ENCODE measurements at places on chromosomes 5 and 9.
A peak's percentile ranks its signal among the peaks of the same experiment; 100 is the strongest.

DNA sequence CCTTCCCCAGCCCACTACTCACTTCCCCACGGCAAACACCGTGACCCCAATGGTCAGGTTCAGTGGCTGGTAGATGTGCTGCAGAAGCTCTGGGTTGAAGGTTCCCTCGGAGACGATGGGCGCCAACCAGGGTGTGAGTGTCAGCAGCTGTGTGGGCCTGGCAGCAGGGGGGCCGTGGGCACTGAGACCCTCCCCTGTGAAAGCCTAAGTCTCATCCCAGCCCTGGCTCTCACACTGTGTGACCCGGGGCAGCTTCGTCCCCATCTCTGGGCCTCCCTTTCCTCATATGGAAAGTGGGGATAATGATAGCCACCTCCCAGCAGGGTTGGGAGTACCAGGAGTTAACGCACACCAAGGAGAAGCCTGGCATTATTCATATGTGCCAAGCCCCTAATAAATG lies 8.6 kb downstream of the GBGT1 start:
- DNase-seq: no peak

GRCh38 chr5:41043109-41043747 lies 27.9 kb downstream of the MROH2B start:
- no peak for DNase-seq

GRCh38 chr5:94709277-94709676 lies 90.8 kb downstream of the SLF1 start:
- no peak for DNase-seq

DNA sequence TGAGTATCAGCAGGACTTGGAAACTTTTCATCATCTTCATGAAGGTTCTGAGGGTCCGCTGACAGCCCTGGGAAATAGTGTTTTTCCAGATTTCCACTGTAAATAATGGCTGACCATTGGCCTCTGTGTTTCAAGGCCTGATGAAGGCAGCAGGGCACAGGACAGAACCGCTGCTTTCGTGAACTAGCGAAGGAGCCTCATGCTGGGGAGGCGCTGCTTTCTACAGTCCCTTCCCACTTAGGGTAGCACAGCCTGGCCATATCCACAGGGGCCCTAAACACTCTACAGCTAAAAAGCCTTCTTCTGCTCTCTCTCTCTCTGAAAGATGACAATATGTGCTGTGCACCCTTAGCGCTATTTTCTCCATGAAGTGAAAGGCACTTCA lies 118.2 kb downstream of the MED27 start:
- DNase-seq: no peak

- DNase-seq: no peak
Measured at GRCh38 chr5:16727755-16728325, 111.0 kb upstream of the RETREG1 start.

GRCh38 chr5:177600508-177601018 lies 631 bp downstream of the B4GALT7 start:
- no peak for DNase-seq

DNA sequence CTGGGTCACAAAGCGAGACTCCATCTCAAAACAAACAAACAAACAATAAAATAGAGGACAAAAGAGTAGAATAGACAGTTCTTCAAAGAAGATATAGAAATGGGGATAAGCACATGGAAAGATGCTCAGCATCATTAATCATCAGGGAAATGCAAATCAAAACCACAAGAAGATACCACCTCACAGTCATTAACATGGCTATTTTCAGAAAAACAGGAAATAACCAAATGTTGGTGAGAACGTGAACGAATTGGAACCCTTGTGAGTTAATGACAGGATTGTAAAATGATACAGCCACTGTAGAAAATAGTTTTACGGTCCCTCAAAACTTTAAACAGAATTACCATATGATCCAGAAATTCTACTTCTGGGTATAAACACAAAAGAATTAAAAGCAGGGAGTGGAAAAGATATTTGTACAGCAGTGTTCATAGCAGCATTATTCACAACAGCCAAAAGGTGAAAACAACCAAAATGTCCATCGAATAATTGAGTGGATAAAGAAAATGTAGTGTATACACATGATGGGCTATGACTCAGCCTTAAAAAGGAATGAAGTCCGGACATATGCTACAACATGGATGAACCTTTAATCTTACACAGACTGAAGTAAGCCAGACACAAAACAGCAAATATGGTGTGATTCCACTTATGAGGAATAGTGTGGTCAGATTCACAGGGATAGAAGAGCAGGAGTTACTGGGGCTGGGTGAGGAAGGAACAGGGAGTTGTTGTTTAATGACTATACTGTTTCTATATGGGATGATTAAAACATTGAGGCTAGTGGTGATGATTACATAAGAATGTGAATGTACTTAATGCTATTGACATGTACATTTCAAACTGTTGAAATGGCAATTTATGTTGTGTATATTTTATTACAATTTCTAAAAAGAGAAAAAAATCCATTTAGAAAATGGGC lies 19.7 kb downstream of the OR2V2 start:
- DNase-seq: no peak

- DNase-seq: no peak
Measured at GRCh38 chr9:18488886-18489285, 14.9 kb downstream of the ADAMTSL1 start.

- no peak for DNase-seq
Measured at GRCh38 chr9:95572381-95573151, 55.8 kb upstream of the PTCH1 start.

GRCh38 chr5:142320851-142321560 lies 3.8 kb downstream of the SPRY4 start:
- DNase-seq: no peak

DNA sequence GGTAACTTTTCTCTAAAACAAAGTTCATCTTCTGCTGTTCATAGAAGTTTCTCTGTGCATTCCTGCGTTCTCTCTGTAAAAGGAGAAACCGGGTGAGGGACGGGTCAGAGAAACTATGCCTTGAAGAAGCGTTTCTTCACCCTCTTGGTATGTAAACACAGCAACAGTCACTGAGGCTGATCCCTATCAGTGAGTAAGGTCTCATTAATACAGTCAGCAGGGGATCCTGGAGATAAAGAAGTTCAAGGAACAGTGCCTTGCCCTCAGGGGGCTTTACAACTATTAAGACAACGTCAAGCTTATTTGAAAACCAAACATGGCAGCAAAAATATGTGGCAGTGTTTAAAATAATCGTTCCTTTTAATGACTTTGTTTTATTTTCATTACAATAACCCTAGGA lies 202.9 kb upstream of the IL12B start:
- DNase-seq: no peak

DNA sequence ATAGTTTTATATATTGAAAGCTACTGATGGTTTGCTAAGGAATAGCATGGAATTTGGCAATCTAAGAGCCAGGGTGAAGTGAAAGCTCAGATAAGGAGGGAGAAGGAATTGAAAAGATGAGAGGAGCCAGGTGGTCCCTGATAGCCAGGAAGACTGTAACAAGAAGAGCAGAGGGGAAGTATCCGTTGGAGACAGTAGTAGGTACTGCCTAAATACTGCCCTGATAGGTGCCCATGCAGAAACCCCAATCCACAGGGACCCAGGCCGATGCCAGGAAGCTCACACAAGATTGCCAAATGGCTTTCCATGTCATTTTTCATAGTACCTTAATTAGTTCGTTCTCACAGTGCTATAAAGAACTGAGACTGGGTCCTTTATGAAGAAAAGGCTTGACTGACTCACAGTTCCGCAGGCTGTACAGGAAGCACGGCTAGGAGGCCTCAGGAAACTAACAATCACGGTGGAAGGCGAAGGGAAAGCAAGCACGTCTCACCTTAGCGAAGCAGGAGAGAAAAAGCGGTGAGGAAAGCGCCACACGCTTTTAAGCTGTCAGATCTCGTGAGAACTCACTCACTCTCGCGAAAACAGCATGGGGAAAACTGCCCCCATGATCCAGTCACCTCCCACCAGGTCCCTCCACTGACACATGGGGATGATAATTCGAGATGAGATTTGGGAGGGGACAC lies 13.0 kb downstream of the ACTL7B start:
- peak; percentile 13 for DNase-seq

GRCh38 chr5:446066-446882 lies 3.3 kb downstream of the EXOC3 start:
- DNase-seq: no peak

- DNase-seq: no peak
Measured at GRCh38 chr9:34218446-34218845, 39.6 kb downstream of the UBAP1 start.

- peak; percentile 4 for DNase-seq
Measured at GRCh38 chr9:121707477-121708424, 56.3 kb downstream of the DAB2IP start.

- DNase-seq: peak; percentile 41
Measured at GRCh38 chr5:139745132-139745799, 50.3 kb upstream of the PSD2 start.

GRCh38 chr5:82804155-82804690 lies 273.0 kb downstream of the TMEM167A start:
- DNase-seq: no peak

- no peak for DNase-seq
Measured at GRCh38 chr9:114957558-114957957, 27.2 kb upstream of the TNFSF8 start.

- DNase-seq: no peak
Measured at GRCh38 chr9:101504188-101504587, 29.5 kb upstream of the RNF20 start.

GRCh38 chr9:75265525-75265972 lies 177.2 kb downstream of the OSTF1 start:
- peak; percentile 30 for DNase-seq

DNA sequence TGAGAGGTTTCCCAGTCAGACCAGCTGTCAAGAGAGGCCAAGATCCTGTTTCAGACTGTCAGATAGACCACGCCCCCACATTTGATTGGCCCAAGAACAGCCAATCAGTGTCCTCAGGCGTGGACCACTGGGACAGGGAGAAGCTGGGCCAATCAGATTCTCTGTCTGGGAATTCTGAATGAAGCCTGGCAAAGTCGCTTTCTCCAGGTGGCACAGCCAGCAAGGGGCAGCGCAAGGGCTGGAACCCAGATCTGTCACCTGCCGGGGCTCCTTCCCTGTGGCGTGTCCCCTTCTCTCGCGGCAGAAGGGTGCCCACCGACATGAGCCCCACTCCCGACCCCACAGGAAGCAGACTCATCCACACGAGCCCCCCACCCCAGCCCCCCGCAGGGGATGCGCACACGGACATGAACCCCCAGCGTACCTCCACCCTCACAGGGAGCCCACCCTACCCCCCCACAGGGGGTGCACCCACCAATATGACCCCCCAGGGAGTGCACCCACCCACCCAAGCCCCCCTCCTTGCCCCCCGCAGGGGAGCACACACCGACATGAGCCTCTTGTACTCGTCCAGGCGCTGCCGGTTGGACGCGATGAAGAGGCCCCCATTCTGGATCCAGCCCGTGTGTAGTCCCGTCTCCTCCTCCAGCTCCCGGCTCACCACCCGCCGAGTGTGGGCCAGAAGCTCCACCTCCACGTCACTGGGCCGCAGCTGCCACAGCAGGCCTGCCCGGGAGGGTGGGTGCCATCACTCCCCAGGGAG lies 6.1 kb downstream of the SARDH start:
- no peak for DNase-seq

GRCh38 chr9:137293094-137293481 lies 9.0 kb downstream of the NRARP start:
- no peak for DNase-seq

DNA sequence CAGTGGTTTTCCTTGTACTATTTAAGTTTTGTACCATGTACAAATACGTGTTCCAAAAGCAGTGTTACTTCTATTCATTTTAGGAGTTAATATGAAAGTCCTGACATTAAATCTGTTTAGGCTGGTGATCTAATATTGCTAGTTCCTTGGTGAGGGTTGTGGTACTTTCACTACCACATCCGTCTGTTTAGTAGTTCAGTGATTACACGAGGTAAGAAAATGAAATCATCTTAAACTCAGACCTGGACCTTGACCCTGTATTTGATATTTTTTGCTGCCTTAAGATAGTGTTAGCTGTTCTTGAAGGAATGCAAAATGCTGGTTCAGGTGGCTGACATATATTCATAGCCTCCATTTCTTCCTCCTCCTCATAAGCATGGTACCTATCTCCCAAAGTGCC lies 50.3 kb downstream of the MTAP start:
- no peak for DNase-seq

GRCh38 chr9:33318781-33319180 lies 28.5 kb downstream of the NFX1 start:
- no peak for DNase-seq

DNA sequence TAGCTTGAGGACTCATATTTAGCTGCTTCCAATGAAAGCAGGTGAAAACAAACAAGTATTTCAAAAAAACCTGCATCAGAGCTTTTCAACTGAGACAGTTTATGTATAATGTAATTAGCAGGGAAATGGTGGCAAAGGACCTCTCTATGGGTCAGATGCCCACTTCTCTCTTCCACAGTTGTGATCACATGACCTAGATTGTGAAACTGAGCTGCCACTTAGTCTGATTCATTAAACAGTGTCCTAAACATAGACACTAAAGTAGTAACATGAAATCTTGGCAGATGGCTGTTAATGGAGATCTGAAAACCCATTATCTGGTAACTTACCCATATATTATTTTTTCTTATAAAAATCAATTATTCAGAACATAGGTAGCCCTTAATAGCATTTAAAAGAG lies 663.6 kb upstream of the RIOK2 start:
- no peak for DNase-seq

DNA sequence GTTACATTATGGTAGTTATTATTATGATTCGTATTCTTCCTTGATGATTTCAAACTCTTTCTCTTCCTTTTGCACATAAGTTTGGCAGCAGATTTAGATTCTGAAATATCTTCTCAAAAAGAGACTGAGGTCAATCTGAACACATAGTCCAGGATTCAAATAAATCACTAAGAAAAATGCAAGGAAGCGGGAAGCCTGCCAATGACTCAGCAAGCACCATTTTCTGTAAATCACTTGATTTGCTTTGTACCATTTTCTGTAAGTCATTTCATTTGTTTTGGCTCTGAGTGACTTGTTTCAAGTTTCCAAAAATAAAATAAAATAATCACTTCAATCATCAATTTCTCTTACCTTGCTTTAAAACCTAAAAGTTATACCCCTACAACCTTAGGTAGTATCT lies 24.6 kb upstream of the GLIS3 start:
- DNase-seq: no peak

GRCh38 chr5:50580506-50580905 lies 85.9 kb upstream of the PARP8 start:
- no peak for DNase-seq

DNA sequence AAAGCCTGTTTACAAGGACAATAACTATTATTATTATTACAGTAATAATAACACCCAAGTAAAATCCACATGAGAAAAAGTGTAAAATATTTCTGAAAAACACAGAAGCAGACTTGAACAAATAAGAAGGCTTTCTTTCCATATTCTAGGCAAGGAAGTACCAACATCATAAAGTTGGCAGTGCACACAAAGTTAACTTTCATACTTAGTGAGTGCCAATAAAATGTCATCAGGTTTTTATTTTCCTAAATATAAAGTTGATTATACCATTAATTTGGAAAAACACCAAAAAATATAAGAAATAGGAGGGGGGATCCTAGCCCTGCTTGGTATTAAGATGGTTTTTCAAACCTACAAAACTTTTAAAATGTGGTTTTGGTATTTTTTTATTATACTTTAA lies 161.4 kb downstream of the PRELID2 start:
- no peak for DNase-seq

All from activated naive CD8-positive, alpha-beta T cell treated with anti-CD3 and anti-CD28 coated beads for 36 hours (primary cell).